HEK293T (cell line): ENCODE measurements at places on chromosomes 3 and 15.

GRCh38 chr3:60669636-60670035 lies 581.6 kb downstream of the FHIT start:
- no peak for DNase-seq

DNA sequence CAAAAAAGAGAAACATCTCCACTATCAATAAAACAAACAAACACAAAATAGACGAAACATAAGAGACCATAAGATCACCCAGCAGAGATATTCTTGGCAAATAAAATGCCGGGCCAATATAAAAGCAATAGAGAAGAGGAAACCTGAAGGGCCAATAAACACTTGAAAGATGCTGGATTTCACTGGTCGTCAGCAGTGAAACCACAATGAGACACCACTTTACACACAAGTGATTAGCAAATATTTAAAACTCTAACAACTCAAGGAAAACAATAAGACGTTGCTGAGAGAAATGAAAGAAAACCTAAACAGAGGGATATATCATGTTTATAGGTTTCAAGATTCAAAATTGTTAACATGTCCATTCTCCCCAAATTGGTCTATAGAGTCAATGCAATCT lies 148.5 kb downstream of the WDR76 start:
- no peak for DNase-seq

DNA sequence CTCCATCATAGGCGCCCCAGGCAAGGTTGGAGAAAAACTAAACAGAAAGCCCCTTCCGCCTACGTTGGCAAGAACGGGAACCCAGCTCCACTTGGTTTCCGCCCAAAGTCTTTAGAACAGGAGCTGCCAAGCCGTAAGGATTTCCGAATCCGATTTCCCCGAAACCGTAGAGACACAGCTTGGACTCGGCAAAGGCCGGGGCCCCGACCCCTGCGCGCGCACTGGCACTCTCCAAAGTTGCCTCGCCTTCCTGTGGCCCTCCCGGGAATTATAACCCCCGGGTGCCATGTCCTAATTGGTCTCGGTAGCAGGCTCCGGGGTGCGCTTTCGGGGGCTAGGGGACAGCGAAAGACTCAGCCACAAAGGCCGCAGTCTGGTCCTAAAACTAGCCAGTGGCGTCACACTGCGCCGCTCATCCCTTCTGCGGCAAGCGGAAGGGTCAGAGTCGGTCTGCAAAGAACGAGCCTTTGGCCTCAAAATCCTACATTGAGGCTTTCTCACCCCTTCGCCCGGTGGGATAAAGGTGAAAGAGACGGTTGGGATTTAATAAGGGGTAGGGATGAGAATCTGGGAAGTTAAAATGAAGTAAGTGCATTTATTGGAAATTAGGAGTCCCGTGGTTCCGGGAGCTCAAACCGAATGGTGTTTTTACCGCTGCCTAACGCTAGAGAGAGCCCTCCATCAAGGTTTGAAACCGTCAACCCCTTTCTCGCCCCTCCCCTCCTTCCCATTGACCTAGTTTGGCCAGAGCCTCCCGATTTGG lies 6.8 kb downstream of the BCL6 start:
- peak; percentile 68 for DNase-seq

DNA sequence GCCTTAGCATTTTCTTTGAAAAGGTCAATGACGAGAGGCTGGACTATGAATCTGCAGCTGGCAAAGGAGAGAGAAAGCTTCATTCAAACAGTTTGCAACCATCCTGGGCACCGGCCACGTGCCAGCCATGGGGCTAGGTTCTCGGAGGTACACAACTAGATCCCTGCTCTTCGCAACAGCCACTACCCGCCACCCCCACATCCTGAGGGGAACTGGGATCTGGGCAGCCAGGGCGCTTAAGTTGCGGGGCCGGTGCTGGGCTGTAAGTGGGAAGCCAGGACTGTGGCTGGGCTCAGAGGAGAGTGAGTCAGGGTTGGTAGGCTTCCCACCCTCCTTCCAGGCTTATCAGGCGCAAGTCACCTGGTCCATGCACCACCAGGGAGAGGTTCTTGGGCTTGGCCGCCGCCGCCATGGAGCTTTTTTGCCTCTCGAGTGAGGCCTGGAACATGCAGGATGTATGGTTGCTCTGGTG lies 95.0 kb upstream of the TERB2 start:
- no peak for DNase-seq

- no peak for DNase-seq
These were observed 18.1 kb upstream of the TRAT1 start for GRCh38 chr3:108804437-108804836.

- DNase-seq = no peak
These were observed 117.3 kb upstream of the SLC7A14 start for GRCh38 chr3:170703121-170703588.

GRCh38 chr3:119927190-119927589 lies 145.3 kb downstream of the NR1I2 start:
- DNase-seq = no peak

- DNase-seq = no peak
These were observed 53.1 kb upstream of the ARNT2 start for GRCh38 chr15:80350941-80351610.

DNA sequence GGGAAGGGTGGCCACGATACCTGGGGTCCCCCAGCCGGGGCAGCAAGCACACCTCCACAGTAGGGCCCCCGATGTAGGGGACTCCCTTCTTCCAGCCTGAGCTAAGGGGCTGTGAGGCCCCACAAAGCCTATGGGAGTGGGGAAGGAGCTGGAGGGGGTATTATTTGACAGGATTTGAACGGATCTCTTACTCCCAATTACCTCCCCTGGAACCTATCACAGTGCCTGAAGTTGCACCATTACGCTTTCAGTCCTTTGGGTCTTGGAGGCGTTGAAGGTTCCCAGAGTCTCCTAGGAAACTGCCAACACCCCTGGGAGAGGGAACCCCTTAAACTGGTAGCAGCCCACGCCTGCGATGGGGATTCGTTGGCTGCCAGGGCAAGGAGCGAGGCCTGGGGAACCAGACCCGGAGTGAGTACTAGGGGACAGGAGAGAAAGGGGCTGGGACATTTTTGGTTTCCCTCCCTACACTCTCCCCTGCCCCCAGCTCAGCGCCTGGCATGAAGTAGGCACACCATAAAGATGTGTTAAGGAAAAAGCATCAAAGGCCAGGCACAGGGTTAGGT lies 409 bp upstream of the LHFPL4 start:
- no peak for DNase-seq

- DNase-seq = no peak
These were observed 31.6 kb upstream of the ABHD10 start for GRCh38 chr3:111947231-111947630.

GRCh38 chr15:40984964-40985363 lies 31.7 kb downstream of the CHAC1 start:
- no peak for DNase-seq

DNA sequence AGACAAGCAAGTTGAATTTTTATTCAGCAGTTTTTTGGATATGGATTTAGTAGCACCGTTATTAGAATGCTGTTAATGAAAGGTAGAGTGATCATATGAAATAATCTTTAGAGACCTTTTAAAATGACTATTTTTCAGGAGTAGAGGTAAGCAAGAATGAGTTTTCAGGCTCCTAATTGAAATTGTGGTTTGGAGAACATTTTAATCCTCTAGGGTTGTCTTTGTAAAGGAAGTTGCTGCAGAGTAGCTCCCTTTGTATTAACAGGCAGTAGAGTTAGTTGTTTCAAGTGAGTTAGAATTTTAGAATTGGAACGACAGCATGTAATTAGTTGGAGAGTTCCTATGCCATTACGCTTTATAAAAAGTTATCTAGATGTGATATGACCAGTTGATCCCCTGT lies 27.2 kb upstream of the EDEM1 start:
- no peak for DNase-seq

- DNase-seq = peak; percentile 19
These were observed at the start of gene ANKRD34C for GRCh38 chr15:79282371-79283251. TSS of gene ANKRD34C (plus strand) at chr15:79282722. CDS start at chr15:79293285, 10,563 bp downstream.
